ENCODE measurements at places on chromosomes 2 and 18.

GRCh38 chr2:234257859-234258561 lies 207.5 kb downstream of the SPP2 start:
- DNase-seq: no peak

DNA sequence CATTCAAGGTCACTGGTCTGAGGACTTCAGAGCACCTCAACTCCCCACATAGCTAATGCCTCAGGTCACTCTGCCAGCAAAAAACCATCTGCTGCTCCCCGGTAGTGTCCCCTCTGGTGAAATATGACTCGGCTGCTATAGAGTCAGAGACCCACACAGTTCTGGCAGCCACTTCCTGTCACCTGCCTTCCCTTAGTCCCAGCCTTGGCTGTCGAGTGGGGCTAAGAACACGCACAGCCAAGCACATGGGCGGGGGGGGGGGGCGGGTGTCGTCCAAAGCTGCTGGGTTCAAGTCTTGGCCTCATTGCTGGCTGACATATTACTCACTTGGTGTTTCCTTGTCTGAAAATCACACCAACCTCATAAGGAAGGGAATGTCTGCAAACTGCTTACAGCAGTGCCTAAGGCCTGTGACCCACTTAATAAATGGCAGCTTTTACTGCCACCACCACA lies 37.5 kb downstream of the POLR1A start:
- no peak for DNase-seq

GRCh38 chr2:73386894-73387636 lies 1.4 kb downstream of the ALMS1 start:
- no peak for DNase-seq

- no peak for DNase-seq
Measured at GRCh38 chr2:177147834-177148445, 64.7 kb upstream of the HNRNPA3 start.

- DNase-seq: no peak
Measured at GRCh38 chr2:135829378-135830135, 7.4 kb downstream of the LCT start.

DNA sequence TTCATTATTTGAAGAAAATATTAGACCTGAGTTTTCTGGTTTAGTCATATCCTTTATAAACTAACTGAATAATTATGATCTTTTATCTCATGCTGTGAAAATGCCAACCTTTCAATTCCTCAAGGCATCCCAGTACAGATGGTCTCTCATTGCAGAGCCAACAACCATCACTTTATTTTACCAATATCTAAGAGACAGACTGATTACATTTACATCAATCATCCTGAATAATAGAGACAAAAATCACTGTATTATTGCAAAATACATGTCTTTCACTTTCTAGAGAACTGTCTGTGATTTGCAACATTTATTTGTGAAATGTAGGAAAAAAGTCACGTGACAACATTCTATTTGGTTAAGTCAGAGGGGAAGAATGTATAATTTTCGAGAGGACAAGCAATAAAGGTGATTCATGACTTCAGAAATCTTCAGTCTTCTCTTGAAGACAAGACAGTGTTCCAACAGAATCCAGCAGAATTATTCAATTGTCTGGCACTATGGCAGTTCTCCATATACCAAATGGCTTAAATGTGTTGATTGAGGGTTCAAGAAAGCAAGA lies 503.6 kb upstream of the SYT4 start:
- DNase-seq: no peak

- no peak for DNase-seq
Measured at GRCh38 chr18:64270121-64270520, 121.2 kb upstream of the LINC00305 start.

GRCh38 chr2:60553495-60554073 lies at the start of gene BCL11A:
Gene BCL11A (minus strand): TSS chr2:60553654. CDS start chr2:60553270, 384 bp downstream.
- DNase-seq: no peak

DNA sequence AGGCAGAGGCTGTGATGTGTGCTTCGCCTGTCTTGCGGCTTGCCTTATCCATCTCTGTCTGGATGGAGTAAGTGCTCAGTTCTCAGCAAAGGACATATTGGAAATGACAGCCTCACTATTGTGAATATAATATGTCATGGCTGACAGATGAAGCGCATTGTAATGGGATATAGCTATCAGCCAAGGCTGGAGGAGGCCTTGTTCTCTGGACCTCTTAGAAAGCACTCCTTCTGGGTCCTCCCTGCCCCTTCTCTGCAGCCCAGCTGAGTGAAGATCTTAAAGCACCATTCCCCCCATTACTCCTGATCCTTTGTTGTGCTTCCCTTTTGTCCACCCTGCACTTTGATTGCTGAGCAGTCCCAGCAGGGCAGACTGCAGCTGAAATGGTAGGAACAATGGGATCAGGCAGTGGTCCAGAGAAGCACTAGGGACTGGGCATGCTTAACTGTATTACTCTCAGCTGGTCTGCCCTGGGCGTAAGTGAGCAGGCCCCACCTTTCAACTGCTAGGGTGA lies 265.3 kb downstream of the SETBP1 start:
- no peak for DNase-seq

GRCh38 chr2:152173831-152174230 lies 1.7 kb downstream of the STAM2 start:
- no peak for DNase-seq

GRCh38 chr18:67318651-67319050 lies 197.9 kb downstream of the DSEL start:
- DNase-seq: no peak

- no peak for DNase-seq
Measured at GRCh38 chr2:117948615-117949014, 65.3 kb downstream of the CCDC93 start.

DNA sequence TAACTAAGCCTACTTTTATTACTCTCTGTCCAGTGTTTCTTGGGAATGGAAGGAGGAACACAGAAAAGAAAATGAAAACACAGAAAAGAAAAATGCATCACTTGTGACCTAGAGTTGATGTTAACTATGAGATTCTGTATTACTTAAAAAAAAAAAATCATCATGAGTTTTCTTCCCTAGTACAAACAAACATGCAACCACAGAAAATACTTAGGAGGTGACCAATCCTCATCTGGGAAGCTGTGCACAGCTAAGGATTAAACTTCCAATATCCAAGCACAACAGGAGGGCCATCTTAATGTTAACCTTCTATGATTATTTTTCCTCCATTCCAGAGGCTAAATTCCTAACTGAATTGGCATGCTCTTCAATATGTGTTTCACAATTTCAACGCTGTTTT lies 1140.4 kb downstream of the LRP1B start:
- no peak for DNase-seq

DNA sequence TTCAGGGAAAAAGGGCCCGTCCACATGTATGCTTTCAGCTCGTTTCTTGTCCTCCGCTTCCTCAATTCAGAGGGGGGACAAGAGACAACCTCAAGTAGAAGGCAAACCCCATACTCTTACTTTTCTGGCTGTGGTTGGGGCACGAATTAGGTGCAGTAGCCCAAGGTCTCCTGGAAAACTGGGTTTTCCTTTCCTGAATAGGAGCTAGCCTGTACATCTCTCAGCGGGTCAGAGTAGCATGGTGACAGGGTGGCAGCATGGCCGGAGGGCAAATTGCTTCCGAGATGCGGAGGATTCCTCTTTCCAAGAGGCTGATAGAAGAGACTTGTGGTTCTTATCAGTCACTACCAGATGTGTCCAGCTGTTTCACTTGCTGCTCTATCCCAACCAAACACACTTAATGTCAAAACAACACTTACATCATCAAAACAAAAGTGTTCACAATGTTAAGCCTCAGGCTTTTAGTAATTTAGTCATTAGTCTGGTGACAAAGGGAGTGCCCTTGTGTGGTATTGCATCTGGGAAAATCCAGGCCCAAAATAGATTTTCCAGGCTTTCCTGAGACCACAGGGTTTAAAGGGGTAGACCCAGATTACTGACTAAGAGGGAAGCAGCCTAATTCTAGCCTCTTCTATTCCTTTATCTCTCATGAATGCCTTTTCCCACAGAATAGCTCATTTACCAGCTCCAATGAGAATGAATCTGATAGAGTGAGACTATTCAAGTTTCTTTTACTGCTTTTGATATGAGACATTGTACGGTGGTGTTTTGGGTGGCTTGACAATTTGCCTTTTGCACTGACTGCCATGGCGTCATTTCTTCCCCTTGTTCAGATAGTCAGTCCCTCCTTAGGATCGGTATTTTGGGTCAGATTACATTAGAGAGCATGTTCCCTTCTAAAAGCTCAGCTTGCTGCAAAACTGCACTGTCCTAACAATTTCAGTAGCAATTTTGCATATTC lies 162.0 kb downstream of the LTBP1 start:
- DNase-seq: no peak

DNA sequence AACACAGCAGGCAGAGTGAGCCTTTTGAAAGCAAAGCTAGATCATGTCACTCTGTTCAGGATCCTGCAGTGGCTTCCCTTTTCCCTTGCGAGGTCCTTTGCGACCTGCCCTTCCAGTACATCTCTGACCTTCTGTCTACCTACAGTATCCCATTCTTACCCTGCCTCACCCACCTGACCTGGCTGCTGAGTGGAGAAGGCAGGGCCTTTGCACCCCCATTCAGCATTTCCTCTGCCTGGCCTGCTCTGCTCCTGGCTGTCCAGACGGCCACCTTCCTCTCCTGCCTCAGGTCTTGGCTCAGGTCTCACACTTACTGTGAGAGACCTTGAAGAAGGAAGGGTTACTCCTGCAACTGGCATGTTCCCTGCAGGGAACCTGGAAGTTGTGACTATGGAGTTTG lies 77.4 kb downstream of the MAPRE2 start:
- no peak for DNase-seq

DNA sequence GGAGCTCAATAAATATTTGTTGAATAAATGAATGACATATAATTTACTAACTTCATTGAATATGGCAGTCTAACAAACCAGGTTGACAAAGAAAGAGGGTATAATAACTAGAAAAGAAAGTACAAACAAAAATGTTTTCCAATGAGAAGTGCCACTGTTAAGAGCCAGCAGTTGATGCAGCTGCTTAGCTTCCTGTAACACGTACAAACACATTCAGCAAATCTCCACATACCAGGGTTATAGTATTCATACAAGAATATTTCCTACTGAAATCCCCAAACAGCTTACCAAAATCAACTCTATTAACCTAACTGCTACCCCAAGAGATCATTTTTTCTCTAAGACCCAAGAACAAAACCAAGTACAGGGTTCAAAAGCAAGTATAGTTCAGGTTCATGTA lies 77.7 kb downstream of the THADA start:
- DNase-seq: no peak

DNA sequence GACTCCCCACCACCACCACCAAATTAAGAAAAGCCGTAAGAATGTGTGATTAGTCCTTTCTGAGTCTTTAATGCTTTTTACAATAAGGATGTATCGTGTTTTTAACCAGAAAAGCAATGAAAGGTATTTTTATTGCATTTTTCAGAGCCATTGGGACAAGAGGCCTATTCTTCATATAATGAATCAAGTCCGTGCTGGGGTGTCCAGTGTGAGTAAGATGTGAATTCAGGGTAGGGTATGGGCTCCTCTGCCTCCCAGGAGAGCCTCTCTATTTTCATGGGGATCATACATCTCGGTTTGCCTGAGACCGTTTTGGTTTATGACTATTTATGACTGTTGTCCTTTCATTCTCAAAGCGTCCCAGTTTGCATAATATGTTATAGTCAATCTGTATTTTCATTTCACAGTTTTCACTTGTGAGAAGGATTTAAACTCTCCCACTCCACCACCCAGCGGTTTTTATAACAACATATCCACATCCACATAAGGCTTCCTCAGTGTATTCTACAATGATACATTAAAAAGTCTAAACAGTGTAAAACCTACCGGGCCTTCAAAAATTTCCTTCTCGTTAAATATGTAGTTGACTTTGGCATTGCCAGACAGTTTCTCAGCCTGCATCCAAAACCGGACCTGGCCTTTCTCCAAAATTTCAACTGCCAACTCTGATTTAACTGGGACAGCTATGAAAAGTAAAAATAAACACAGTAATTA lies 80.8 kb upstream of the LPIN2 start:
- DNase-seq: no peak

GRCh38 chr2:206160125-206160806 lies 571 bp downstream of the EEF1B2 start:
- DNase-seq: no peak

DNA sequence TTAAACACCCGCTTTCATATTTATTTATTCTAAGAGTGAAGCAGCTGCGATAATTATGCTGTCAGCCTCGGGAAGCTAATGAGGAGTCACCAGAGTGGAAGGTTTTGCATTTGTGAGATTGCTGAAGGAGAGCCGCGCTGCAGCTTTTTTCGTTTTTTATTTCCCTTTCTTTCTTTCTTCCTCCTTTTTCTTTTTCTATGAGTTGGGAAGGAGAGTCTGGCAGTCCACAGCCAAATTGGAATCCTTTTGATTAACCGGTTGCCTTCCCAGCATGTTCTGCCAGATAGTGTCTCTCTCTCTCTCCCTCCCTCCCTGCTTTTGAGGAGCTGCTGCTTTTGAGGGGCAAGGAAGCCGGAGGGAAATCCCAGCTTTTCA lies 82.1 kb downstream of the CDK15 start:
- no peak for DNase-seq

DNA sequence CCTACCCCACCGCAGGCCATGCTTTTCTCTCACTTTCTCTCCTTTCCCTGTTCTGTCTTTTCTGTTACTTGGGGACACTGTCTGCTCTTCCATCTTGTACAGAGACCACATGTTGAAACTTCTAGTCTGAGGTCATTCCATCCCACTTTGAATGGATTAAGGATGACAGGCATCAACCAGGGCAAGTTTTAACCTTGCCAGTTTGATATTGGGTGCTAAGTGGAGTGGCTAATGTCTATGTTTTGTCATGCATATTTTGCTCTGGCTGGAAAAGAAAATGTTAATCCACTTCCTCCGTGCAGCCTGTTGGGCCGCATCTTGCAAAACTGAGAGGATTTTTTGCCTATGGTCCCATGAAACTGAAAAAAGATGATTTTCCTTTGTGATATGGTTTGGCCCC lies 205.5 kb upstream of the SESTD1 start:
- no peak for DNase-seq

DNA sequence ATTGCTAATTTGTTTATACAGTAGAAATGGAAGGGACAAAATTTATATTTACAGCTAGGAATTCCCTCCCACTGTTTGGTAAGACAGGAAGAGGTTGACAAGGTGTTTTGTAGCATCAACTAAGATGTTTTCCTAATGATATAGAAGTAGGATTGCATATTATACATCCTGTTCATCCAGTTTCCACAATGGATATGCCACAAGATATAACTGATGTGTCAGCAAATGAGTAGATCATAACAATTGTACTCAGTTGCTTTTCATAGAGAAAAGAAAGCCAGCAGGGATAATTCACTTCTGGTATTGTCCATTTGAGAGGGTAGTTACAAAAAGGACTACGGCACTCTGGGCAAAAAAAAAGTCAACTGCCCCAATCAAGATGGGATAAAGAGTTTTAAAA lies 102.7 kb downstream of the CALCRL start:
- no peak for DNase-seq

GRCh38 chr2:122412360-122412759 lies 656.9 kb downstream of the TSN start:
- DNase-seq: no peak

- no peak for DNase-seq
Measured at GRCh38 chr18:58754544-58755068, 83.3 kb downstream of the MALT1 start.

DNA sequence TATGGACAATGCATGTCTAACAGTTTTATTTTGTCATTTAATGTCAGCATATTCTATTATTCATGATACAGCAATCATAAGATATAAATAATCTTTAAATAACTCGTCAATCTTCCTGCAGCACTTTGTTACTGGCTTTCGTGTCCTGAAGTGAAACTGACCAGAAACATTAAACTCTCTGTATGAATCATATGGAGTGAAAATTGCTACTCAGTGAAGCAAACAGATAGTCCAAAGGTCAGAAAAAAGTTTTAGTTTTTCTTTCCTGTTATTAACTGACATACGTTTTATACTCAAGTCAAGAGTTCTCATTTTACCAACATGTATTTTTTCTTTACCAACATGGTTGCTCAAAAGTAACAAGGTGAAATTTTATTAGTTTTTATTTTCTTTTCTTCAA lies 106.8 kb upstream of the GALNT5 start:
- no peak for DNase-seq

Data from stimulated activated CD8-positive, alpha-beta memory T cell treated with anti-CD3 and anti-CD28 coated beads, Interleukin-7, amount 100 ng/mL, for 24 hours (primary cell).